MG63 (cell line): ENCODE measurements at places on chromosomes 1 and 21. TPM values are rescaled to one million over a fixed set of nuclear protein-coding genes. Genes with fewer than 3 reads are reported as not detected.

ITLN1 gene
- total RNA-seq, result not detected in 2 replicates

FHAD1 gene
- total RNA-seq, result 0.33 and 1.1 TPM in 2 replicates

DNAJC28 gene
- total RNA-seq, result 0.72 and 1.1 TPM in 2 replicates

CLCA4 gene
- total RNA-seq, result not detected in 2 replicates

RNU1-4 gene
- not detected in 2 replicates for total RNA-seq

SAMSN1 gene
- not detected in 2 replicates for total RNA-seq

MYBPH gene
- total RNA-seq, result not detected in 2 replicates

RGS8 gene
- total RNA-seq, result not detected in 2 replicates

FCRL2 gene
- total RNA-seq, result not detected in 2 replicates

ABCB10 gene
- total RNA-seq, result 34.2 and 38.4 TPM in 2 replicates

SPRR3 gene
- total RNA-seq, result not detected in 2 replicates

HHAT gene
- 0.30 and 5.3 TPM in 2 replicates for total RNA-seq

GUCA2B gene
- total RNA-seq, result not detected in 2 replicates

ZSWIM5 gene
- total RNA-seq, result 0.12 and 0.56 TPM in 2 replicates

MR1 gene
- 7.6 and 15.3 TPM in 2 replicates for total RNA-seq

NUF2 gene
- total RNA-seq, result 26.9 and 35.5 TPM in 2 replicates

MSH4 gene
- total RNA-seq, result not detected in 2 replicates

OPTC gene
- not detected in 2 replicates for total RNA-seq

CFHR1 gene
- total RNA-seq, result not detected in 2 replicates

CHAF1B gene
- 4.9 and 11.6 TPM in 2 replicates for total RNA-seq

S100A9 gene
- not detected in 2 replicates for total RNA-seq

INSRR gene
- not detected in 2 replicates for total RNA-seq

SPATA21 gene
- not detected in 2 replicates for total RNA-seq

CELA3A gene
- not detected in 2 replicates for total RNA-seq

YBEY gene
- 42.8 and 55.8 TPM in 2 replicates for total RNA-seq

CZIB gene
- total RNA-seq, result 59.2 and 90.4 TPM in 2 replicates

NFASC gene
- total RNA-seq, result 16.8 and 21.7 TPM in 2 replicates

KLHDC7A gene
- total RNA-seq, result 0.89 and 0.95 TPM in 2 replicates

HAO2 gene
- total RNA-seq, result not detected in 2 replicates

NLRP3 gene
- 0.23 TPM in 1 of 2 replicates, not detected in the other for total RNA-seq

CRP gene
- total RNA-seq, result not detected in 2 replicates

OR2AK2 gene
- total RNA-seq, result not detected in 2 replicates

ERO1B gene
- total RNA-seq, result 0.40 and 0.86 TPM in 2 replicates

MAP3K21 gene
- 0.89 and 1.5 TPM in 2 replicates for total RNA-seq

ARHGEF19 gene
- 20.4 and 36.3 TPM in 2 replicates for total RNA-seq

CXADR gene
- total RNA-seq, result 0.12 and 2.7 TPM in 2 replicates

HES2 gene
- 0.59 TPM in 1 of 2 replicates, not detected in the other for total RNA-seq

TNNT2 gene
- total RNA-seq, result not detected in 2 replicates

WNT3A gene
- total RNA-seq, result 0.52 TPM in 1 of 2 replicates, not detected in the other

ARHGAP30 gene
- total RNA-seq, result not detected in 2 replicates

C1orf35 gene
- 38.6 and 39.0 TPM in 2 replicates for total RNA-seq

TMEM50B gene
- 14.3 and 16.3 TPM in 2 replicates for total RNA-seq

HES3 gene
- total RNA-seq, result not detected in 2 replicates
